IgD-negative memory B cell (primary cell): ENCODE measurements at places on chromosomes 2 and 18. TPM values are rescaled to one million over a fixed set of nuclear protein-coding genes. Genes with fewer than 3 reads are reported as not detected.

Gene DOK1
- 48.9 TPM for polyA plus RNA-seq

Gene HTR2B
- not detected for polyA plus RNA-seq

Gene CD8B2
- not detected for polyA plus RNA-seq

Gene FIGN
- not detected for polyA plus RNA-seq

Gene CLK1
- 83.8 TPM for polyA plus RNA-seq

Gene KRTCAP3
- polyA plus RNA-seq: 1.6 TPM
